ENCODE measurements at places on chromosomes 4 and X.

DNA sequence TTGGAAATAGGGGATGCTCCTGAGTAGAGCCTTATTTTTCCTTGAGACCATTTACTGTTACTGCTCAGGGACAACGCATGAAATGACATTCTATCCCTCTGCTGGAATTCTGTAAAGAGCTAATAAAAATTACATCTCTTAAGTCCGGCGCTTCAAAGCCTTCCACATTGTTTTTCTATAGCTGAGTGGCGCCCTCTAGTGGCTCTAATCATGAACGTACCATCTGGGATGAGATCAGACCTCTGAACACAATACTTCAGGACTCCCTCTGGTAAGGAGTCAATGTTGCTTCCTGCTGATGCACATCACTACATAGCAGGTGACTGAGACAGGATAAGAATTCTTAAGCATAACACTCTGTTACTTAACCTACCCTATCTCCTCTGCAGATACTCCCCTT is 6.0 kb downstream of the HMGN5 start:
- peak; percentile 42 for DNase-seq

- no peak for DNase-seq
These were observed 276.2 kb upstream of the KLF3 start for GRCh38 chr4:38387819-38388218.

DNA sequence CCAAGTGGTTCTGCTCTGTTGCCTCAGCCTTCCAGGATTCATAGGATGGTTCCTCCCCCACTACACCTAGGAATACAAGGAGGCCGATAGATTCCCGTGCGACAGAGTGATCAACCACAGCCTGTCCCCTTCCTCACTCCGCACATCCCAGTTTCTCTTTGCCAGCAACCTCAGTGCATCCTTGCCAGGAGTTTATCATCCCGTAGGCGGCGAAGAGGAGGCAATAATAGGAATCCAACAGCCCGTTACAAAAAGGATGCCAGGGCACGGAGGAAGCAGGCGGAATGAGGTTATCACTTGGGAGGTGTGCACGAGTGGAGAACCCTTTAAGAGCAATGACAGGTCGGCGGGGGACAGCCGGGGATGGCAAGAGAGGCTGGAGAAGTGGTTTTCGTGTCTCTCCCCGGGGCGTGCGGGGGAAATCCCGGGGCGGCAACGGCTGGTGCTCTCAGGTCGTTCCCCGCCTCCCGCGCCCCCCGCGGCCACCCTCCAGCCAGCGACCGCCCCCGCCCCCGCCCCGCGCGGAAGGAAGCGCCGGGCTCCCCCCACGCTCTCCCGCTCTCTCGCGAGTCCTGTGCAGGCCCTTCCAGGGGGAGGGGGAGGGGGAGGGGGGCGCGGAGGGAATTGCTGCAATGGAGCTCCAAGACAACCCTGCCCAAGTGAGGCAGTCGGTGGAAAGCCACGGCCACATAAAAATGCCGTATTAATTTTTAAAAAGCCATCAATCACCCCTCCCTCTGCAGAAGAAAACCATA is 1.6 kb downstream of the PPP3CA start:
- DNase-seq: peak; percentile 66

- DNase-seq: no peak
These were observed 12.1 kb downstream of the GPRIN3 start for GRCh38 chr4:89295415-89295927.

DNA sequence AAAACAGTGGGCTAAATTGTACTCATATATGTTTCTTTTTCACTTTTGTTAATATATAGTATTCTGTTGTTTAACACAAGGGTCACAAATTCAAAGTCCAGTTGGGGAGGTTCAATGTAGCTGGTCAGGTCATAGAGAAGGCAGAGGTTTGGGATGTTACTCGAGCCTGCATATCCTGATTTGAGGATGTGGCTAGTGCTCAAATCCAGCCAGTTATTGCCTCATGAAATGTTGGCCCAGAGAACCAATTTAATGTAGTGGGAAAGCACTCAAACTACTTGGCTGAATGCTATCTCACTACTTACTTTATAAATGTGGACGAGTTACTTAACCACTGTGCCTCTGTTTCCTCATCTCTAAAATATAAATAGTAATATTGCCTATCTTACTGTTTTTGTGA is 12.5 kb downstream of the USO1 start:
- no peak for DNase-seq

DNA sequence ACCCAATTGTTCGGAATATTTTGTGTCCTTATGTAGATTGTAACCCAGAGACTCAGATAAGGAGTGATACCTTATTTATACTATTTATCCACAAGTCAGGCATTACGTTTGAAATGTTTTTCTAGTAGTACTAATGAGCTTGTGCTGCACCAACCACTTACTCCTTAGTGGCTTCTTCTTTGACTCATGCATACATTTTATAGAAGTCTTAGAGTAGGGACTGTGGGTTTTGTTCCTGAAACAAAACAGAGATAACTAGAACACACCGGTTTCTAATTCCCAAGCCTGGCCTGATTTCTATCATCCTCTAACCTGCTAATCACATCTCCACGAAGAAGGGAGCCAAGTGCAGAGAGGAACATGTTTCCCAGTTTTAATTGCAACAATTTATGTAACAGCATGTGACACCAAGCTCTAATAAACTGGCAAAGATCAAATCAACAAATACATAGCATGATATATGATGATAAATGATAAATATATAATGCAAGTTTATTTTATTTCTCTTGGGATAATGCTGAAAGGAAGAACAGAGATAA is 32.3 kb downstream of the MGARP start:
- DNase-seq: no peak

- DNase-seq: no peak
These were observed 243.4 kb upstream of the GRID2 start for GRCh38 chr4:92060333-92060732.

- DNase-seq: no peak
These were observed 683.5 kb upstream of the GRIA3 start for GRCh38 chrX:122500556-122500955.

- no peak for DNase-seq
These were observed 38.5 kb upstream of the POU3F4 start for GRCh38 chrX:83469551-83469950.

DNA sequence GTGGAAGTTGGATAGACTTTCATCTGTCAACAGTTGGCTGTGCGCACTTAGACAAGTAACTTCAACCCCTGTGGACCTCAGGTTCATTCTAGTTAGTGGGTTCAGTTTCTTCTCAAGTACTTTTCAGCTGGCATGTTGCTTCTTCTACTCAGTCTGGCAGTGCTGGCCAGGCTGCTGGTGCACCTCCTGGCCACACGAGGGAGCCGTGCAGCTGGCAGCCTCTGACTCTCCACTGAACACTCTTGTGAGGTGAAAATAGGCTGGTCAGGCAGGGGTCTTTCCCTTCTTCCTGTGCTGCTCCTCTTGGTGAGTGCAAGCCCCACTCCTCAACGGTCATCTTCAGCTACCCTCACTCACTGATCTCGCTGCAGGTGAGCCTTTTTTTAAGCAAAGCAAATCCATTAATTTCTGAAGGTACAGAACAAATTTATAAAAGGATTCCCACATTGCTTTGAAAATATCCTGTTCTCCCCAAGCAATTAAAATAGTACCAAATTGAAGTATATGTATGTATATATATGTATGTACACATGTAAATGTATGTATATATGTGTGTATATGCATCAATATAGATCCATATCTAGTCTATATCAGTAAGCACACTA is 30.6 kb downstream of the LONRF3 start:
- DNase-seq: peak; percentile 49

DNA sequence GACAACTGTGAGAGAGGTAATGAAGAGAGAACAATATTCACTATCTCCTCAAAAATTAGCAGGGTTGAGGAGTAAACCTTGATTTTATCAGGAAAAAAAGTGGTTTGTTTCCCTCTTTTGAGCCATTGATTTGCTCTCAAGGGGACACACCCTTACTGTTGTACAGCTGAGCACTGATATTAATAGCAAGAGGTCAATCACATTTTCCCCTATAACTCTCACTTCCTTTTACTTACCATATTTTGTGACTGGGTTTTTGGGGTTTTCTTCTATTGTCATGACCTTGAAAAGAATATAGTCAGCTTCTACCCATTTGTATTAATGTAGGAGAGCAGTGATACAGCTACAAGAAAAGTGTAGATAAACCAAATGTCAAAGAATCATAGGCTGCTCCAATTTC is 70.2 kb upstream of the LONRF3 start:
- DNase-seq: no peak

DNA sequence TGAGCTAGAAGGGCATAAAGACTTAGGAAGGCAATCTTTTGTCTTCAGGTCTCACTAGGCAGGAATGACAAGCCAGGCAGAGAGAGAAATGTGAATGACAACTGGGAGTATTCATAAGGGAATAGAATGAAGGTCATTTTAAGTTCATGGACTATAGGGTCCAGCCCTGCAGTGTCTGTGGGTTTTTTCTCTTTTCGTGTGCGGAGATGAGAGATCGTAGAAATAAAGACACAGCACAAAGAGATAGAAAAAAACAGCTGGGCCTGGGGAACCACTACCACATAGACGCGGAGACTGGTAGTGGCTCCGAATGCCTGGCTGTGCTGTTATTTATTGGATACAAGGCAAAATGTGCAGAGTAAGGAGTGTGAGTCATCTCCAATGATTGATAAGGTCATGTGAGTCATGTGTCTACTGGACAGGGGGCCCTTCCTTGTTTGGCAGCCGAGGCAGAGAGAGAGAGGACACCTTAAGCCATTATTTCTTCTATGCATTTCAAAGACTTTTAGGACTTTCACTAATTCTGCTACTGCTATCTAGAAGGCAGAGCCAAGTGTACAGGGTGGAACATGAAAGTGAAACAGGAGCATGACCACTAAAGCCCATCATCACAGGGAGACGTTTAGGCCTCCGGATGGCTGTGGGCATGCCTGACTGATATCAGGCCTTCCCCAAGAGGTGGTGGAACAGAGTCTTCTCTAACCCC is 921.8 kb upstream of the PCDH10 start:
- no peak for DNase-seq

DNA sequence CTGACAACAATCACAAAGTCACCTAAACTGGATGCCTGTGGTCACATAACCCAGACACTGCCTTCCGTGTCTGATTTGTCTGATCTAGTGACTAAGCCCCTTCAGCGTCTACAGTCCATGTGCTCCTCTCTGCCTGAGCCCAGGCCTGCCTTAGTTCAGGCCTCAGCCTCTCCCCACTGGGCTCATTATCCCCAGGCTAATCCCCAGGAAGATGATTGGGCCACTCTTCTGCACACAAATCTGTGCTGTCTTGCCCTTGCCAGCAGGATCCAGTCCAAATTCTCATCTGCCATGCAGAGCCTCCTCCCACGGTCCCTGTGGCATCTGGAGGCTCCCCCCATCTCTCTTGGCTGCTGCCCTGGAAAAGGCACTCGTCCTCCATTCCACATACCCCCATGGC is 96.5 kb downstream of the SLC2A9 start:
- DNase-seq: no peak

- no peak for DNase-seq
These were observed 79.8 kb downstream of the ADAMTS3 start for GRCh38 chr4:72489267-72489666.

GRCh38 chr4:1195109-1195671 is 22.8 kb upstream of the SPON2 start:
- no peak for DNase-seq

DNA sequence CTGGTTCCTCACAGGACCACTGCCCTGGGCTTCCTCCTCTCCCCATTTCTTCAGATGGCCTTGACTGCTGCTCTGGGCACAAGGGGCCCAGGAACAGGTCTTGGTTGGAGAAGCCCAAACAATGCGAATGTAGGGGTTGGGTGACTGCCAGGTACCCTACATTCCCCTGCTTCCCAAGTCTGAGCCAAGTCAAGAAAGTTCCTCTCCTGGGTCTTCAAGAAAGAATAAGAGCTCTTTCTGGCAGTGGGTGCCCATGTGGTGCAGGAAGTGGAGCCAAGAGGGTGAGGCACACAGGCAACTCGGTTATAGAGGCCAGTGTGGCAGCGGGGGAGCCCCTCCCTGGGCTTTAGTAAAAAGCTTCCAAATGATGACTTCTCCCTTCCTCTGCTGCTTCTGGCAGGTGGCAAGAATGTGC is 2.7 kb downstream of the SLC34A2 start:
- no peak for DNase-seq

DNA sequence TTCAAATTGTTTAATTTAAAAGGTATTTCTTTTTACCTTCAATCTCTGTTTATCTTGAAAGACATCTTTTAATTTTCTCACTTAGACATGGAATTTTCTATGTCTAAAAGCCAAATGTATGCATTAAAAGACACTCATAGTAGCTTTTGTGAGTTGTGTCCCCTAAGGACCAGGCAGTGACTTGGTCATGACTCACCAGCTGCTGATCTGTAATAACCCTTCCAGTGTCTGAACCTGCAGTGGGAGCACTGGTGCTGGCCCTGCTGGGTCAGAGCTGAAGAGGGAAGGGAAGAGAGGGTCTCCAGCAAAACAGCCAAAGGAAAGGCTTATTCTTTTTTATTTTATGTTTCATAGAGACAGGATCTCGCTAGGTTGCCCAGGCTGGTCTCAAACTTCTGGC is 31.1 kb upstream of the SH3D19 start:
- no peak for DNase-seq

DNA sequence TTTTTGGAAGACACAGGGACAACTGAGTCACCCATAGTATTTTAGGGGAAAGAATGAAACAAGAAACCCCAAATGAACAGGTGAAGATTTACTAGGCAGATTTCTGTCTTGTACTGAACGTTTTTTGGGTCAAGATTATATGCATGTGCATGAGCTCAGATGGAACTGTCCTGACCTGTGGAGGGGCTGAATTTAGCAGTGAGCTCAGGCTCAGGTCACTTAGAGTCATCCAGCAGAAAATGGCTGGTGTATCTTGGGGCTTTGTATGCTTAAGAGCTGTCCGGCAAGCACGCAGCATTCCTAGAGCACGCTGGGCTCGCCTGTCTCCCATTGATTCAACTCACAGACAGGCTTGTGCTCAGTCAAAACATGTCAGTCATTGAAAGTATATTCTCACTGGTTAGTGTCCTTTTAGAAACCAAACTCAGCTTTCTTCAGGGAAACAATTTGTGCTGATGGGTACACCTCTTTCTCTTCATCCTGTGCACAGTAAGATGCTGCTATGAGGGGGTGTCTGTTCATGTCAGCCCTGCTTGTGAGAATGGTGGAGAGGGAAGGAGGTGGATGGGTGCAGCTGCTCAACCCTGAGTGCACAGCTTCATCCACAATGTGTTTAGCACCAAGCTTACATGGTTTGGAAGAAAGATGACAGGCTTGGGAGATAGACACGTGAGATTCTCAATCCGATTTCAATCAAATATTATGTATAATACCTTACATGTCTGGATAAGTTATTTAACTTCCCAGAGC is 47.5 kb upstream of the PDLIM3 start:
- DNase-seq: no peak

GRCh38 chrX:18682979-18683387 is 11.1 kb upstream of the RS1 start:
- DNase-seq: no peak

DNA sequence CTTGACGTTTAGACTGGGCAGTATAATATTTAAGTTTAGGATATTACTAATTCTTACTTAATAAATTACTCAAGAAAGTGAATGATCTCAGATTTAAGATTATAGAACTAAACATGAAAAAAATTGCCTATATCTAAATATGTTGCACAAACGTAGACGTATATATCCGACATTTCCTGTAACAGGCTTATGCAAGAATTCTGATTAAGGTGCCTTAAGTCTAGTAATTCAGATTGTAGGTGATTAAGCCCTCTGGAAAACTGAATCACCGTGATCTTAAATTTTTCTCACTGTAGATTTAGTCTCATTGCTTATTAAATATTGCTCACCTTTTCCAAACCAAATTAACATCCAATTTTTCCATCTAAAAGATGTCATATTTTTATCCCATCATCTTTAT is 24.0 kb downstream of the ATXN3L start:
- DNase-seq: no peak
